ENCODE measurements at places on chromosomes 4 and X.

GRCh38 chr4:53552711-53553110, 38.6 kb downstream of the LNX1 start:
- DNase-seq: no peak

DNA sequence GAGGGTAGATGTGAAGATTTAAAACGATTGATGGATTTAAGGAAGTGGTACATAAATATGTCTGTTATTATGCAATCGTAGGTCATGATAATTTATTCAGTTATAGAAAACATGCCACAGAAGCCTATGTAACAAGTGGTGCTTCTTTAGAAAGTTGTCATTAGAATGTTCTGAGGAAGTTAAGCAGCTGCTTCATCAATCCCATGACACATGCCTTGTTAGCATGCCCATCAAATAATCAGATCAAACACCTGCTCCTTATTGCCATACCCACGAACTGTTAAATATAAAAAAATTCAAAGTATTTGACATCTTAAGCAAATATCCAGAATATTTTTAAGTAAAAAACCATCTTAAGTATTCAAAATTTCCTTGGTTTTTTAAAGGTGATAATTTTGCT, 76.4 kb upstream of the MYOZ2 start:
- DNase-seq: no peak

DNA sequence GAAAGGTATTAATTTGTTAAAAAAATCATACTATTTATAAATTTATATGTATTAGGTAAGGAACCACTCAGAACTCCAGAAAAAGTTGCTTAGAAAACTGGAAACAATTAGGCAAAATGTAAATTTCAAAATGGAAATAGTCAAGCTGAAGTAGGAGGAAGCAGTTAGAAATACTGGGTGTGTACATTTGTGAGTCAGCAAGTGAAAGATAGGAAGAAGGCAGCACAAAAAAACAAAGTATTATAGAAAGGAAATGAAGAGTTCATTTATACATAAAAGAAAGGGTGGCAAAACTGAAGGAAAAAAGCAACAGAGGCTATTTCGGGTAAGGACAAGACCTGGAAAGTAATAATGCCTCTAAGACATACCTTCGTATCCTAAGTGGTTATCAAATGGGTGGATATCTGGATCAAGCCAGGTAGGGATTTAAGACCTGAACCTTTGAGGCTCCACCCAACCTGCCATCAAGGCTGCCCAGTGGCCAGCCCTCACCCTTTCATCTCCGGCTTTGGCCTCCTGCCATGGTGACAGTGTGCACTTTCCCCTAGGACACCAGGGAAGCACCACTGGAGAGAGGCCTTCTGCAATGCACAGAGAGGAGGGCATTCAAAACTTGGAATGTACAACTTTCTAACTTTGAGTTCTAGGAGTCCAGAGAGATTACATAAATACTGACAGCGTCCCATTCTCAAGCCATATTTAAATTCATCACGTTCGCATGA, at the start of gene LRRC66:
LRRC66 (minus strand) TSS at position 428 of the 722 bp plus-strand sequence. CDS start 2,750 bp downstream, outside the sequence.
- no peak for DNase-seq

DNA sequence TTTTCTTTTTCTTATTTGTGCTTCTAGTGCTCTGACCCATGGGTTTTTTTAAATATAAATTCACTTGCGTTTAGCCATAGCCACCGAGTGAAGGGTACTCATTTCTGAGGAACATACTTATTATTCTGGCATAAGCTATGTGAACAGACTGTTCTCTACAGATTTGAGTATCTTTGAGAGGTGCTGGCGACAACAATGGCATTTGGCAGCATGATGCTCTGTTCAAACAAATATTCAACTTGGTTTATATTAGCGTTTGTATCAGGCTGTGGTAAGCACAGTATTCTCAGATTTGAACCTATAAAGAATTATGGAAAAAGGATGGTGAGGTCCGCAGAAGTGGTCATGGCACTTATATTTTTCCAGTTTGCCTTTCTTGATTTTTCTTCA, 108.7 kb upstream of the LIMCH1 start:
- DNase-seq: no peak

GRCh38 chr4:17968721-17969120, 52.8 kb downstream of the LCORL start:
- DNase-seq: no peak

- no peak for DNase-seq
These were observed 72.0 kb upstream of the MSX1 start for GRCh38 chr4:4787421-4787820.

DNA sequence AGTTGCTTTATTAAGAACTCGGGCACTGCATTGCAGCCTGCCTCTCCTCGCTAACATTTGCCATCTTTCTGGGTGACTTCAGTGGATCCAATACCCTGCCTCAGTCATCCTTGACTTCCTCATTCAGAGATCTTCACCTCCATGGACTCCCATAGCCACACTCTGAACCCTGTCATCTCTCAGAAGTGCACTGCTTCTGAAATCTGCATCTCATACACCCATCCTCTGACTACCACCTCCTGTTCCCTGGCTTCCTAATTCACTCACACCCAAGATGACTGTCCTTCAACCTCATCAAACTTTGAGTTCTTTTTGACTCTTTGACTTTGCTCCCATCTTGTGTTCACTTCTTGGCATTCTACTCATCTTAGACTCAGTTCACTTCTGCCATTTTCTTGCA, 25.3 kb upstream of the CYBB start:
- no peak for DNase-seq

GRCh38 chr4:23324021-23324690, 565.7 kb downstream of the PPARGC1A start:
- DNase-seq: no peak

- no peak for DNase-seq
These were observed 214.6 kb downstream of the PTTG2 start for GRCh38 chr4:38174801-38175200.

DNA sequence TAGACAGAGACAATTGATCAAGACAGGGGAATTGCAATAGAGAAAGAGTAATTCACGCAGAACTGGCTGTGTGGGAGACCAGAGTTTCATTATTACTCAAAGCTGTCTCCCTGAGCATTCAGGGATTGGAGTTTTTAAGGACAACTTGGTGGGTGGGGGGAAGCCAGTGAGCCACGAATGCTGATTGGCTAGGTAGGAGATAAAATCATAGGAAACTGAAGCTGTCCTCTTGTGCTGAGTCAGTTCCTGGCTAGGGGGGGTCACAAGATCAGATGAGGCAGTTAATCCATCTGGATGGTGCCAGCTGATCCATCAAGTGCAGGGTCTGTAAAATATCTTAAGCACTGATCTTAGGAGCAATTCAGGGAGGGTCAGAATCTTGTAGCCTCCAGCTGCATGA, 358.6 kb downstream of the GPM6A start:
- no peak for DNase-seq

- DNase-seq: no peak
These were observed 95.8 kb upstream of the GEMIN8 start for GRCh38 chrX:14125462-14125861.

DNA sequence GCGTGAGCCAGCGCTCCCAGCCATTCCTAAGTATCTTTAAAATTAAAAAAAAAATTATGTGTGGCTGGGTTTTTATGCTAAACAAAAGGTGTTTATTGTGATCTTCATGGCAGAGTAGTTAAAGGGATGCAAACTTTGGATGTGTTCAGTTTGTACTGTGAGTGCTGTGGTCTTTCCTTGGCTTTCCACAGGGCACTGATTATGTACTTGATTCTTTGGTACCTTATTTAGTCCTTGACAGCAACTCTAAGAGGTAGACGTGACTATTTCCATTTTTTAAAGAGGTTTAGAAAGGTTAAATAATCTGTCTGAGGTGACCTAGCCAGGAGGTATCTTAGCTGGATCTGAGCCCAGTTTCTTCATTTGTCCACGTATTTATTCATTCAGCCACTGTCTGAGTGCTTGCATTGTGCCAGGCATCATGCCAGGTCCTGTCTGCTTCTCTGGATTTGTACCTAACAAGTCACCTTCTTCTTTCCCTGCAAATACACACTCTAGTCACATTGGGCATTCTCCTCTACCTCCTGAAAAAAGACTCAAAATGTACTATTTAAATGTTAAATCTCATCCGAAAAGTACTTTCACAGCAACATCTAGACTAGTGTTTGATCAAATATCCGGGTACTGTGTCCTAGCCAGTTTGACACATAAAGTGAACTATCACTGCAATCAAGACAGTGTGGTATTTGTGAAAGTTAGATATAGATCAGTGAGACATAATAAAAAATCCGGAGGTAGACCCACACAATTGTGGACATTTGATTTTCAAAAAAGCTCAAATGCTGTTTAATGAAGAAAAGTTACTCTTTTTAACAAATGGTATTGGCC, 31.5 kb downstream of the WWC2 start:
- no peak for DNase-seq

GRCh38 chrX:57964975-57965374, 54.7 kb upstream of the ZXDA start:
- DNase-seq: no peak
